ENCODE measurements at places on chromosomes 1 and 21.

GRCh38 chr1:110986407-110986891 lies 22.7 kb upstream of the LRIF1 start:
- DNase-seq, result no peak

DNA sequence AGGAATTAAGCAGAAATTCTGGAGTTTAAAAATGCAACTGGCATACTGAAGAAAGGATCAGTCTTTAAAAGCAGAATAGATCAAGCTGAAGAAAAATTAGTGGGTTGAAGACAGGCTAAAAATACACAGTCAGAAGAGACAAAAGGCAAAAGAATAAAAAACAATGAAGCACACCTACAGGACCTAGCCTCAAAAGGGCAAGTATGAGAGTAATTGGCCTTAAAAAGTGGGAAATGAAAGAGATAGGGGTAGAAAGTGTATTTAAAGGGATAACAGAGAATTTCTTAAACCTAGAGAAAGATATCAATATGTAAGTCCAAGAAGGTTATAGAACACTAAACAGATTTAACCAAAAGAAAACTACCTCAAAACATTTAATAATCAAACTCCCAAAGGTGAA lies 152.4 kb downstream of the GPATCH2 start:
- no peak for DNase-seq

GRCh38 chr1:54012008-54012325 lies 6.0 kb downstream of the LDLRAD1 start:
- DNase-seq, result no peak

DNA sequence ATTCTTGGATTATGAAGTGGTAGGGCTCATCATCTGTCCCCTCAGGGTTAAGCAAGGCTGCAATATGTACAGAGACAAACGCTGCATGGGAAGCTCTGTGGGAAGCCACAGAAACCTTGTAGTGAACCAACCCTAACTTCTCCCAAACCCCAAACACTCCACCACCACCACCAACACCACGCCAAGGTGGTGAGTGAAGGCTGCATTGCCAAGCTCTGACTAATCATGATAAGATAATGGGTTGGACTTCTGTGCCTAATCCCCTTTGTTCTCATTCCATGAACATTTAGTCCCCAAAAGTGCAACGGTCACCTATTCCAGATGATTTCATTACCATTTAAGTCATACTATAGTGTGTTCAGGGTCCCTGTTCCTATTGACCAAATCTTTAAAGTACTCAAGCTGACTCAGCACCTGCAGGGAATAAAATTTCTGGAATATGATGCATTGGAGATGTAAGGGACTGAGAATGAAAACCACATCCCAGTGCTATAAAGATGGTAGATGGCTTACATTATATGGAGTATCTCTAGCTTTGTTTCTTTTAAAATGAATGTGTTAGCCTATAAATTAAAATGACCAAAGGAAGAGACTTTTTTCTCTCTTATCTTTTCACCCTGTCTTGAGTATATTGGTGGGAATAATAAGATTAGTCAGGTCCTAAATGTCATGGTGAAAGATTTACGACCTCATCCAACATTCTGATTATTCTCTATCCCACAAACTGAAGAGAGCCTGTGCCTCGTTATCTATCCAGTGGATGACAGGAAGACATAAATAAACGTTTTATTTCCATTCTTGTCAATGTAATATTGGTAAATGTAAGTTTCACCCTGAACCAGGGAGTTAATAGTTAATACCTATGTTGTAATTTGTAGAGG lies 22.6 kb upstream of the PLD5 start:
- no peak for DNase-seq

- DNase-seq, result no peak
Observed at GRCh38 chr1:218694085-218694484, 348.9 kb downstream of the TGFB2 start.

DNA sequence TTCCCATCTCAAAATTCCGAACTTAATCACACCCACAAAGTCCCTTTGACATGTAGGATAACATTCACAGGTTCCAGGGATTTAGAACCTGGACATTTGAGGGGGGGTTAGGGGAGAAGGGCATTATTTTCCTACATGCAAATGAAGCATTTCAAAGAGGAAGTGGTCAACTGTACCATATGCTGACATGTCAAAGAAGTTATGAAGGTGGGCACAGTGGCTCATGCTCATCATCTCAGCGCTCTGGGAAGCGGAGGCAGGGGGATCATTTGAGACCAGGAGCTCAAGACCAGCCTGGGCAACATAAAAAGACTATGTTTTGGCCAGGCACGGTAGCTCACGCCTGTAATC lies 35.7 kb downstream of the PTP4A2 start:
- no peak for DNase-seq

GRCh38 chr1:191034132-191034531 lies 556.5 kb upstream of the BRINP3 start:
- no peak for DNase-seq

DNA sequence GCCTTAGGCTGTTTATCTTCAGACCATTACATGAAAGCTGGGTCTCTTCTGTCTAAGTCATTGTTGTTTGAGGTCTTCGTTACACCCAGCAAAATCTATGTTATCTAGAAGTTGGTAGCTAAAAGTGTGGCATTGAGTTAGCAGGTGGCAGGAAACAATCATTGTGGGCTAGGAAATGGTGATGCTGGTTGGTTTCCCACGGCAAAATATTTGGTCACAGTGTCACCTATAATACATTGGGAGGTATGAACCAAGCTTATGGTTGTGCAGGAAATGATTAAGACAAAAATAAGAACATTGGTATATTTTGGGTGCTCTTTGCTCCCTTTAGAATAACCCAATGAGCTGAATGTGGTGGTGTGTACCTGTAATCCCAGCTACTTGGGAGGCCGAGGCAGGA lies 169.7 kb downstream of the TRIM33 start:
- DNase-seq, result no peak

DNA sequence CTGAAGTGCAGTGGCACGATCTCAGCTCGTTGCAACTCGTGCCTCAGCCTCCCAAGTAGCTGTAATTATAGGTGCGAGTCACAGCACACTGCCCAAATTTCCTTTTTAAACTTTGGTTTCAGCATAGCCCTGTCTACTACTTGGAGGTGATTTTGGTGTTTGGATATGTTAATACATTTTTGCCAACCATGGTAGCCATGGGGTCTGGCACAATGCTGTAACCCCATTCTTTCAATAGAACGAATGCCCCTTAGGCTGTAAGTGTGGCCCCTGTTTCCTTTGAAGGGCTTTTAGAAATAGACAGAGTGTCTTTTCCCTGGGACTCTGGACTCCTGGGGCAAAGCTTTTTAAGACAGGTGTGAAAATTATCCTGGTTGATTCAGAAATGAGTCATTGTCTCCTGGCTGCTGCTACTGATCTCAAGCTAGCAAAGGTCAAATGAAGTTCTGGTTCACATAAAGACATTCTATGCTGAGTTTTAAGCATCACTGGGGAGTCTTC lies 141.1 kb upstream of the RUNX1 start:
- no peak for DNase-seq

- no peak for DNase-seq
Observed at GRCh38 chr1:9340172-9340854, 47.6 kb downstream of the SPSB1 start.

DNA sequence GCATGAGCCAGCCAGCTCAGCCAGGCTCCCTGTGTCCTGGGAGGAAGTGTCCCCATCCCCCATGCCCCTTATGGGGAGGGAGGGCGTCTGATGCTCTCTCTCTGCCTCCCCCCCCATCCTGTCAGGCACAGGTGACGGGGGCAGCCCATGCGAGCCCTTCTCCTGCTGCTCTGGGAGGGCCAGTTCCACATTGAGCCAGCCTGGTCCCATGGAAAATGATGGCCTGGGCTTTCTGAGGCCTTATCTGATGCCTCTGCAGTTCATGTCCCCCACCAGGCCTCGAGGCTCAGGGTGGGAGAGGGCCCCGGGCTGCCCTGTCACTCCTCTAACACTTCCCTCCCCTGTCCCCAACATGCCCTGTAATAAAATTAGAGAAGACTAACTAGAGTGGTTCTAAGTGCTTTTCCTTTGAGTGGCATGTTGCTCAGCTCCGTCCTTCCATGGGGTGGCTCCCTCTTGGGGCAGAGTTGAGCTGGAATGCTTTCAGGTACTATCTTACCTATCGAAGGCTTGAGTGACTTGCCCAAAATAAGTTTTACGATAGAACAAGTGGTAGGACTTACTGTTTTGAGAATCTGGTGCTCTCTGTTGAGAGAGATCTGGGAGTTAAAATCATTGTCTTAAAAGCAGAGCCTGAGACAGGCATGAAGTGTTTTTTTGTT lies 1.8 kb upstream of the MTFR1L start:
- no peak for DNase-seq

DNA sequence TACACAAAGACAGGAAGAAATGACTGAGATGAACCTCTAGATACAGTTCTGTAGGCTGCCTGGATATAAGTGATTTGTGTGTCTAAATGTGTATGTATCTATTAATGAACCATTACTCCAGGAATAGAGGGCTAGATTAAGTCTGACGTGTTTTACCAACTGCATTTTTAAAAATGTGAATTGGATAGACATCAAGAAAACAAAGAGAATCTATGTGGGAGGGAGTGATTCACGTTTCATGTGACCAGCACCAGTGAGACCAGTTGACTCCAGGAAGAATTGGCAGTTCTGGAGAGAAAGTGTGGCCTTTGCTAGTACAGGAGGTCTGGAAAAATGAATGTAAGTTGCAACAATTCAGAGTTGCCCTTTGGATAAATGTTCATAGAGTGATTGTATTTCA lies 53.4 kb upstream of the RGS21 start:
- no peak for DNase-seq

DNA sequence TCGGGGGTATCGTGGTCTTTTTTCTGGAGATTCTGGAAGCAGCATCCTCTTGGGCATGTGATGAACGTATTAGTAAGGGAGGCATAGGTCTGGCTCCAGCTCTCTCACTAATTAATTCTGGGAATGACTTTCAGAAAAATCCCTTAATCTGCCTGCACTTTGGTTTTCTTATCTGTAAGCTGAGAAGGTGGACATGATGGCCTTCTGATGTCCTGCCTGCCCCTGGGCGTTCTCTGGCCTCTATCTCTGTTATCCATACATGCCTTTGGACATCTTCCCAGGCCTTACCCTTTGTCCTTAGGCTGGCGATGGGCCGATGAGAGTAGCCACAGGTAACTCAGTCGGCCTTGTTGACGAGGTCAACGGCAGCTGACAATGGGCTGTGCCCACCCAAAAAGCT lies 8.8 kb downstream of the NTRK1 start:
- DNase-seq, result no peak

DNA sequence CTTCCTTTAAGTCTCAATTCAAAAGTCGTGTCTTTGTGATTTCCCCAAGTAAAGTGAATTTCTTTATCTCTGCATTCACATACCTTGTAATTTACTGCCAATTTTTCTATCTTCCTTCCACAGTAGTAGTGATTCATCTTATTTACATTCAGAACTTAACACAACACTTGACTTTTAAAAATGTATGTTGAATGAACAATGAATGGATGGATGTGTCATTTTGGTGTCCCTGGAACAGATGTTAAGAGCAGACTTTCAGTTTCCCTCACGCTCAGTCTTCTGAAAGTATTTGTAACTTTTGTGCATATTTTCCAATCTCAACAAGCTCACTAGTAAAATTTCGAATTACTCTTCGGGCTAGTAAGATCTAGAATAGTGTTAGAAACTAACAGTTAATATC lies 352.0 kb downstream of the HHIPL2 start:
- no peak for DNase-seq

DNA sequence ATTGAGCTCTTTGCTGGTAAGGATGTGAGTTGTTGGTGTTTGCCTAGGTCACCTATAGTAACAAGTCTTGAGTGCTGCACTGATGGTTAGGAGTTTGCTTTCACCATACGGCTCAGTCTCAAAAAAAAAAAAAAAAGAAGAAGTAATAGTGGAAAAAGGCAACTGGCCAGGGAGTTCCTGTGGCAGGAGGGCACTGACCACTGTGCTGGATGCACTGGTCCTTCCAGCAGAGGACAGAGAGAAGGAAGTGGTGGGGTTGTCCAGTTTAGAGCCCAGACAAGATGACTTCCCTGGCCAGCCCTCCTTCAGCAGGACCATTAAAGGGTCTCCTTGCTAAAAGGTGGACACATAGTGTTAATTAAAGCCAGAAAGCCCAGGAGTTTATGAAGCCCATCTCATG lies 11.9 kb upstream of the PTCH2 start:
- DNase-seq, result no peak

DNA sequence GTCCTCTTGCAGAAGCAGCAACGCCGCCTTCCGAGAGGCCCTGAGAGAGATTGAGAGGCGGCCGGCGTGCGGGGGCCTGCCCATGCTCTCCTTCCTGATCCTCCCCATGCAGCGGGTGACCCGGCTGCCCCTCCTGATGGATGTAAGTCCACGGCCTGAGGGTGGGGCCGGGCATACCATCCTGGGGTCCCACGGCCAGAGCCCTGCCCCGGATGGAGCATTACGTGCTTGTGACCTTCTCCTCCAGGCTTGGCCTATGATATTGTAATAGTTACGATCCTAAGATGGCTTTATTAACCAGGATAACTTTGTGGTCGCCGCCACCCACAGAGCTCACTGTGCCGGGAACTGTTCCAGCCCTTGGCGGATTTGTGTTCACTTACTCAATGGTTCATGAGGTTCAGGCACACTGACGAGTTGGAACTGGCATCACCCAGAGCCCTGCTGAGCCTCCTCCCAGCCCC lies 18.9 kb downstream of the ARHGEF16 start:
- DNase-seq, result peak; percentile 20

GRCh38 chr21:45540601-45540970 lies 1.7 kb downstream of the SLC19A1 start:
- no peak for DNase-seq

Measured in DMS79 treated with DMSO at 0.1 percent for 48 hours (cell line).